ENCODE measurements at places on chromosomes 12 and 14.

GRCh38 chr14:79949906-79950305 is 261.4 kb downstream of the DIO2 start:
- no peak for DNase-seq

DNA sequence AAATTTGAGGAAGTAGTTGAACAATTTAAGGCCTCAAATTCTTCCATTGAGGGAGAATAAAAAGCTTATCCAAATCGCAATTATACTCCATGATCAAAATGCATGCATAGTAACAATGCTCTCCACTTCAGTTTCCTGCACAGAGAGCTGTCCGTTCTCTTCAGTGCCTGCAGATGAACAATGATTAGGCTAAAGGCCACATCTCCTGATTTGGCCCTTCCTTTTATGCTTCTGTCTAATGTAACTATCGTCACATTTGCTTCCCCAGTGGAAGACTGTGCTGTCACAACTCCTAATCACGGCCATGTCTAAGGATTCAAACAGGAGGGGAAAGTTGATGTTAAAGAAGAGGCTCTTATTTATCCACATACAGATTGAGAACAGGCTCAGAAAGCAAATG is 113.6 kb upstream of the NPAS3 start:
- DNase-seq: no peak

GRCh38 chr12:61758661-61759060 is 501.5 kb upstream of the USP15 start:
- no peak for DNase-seq

DNA sequence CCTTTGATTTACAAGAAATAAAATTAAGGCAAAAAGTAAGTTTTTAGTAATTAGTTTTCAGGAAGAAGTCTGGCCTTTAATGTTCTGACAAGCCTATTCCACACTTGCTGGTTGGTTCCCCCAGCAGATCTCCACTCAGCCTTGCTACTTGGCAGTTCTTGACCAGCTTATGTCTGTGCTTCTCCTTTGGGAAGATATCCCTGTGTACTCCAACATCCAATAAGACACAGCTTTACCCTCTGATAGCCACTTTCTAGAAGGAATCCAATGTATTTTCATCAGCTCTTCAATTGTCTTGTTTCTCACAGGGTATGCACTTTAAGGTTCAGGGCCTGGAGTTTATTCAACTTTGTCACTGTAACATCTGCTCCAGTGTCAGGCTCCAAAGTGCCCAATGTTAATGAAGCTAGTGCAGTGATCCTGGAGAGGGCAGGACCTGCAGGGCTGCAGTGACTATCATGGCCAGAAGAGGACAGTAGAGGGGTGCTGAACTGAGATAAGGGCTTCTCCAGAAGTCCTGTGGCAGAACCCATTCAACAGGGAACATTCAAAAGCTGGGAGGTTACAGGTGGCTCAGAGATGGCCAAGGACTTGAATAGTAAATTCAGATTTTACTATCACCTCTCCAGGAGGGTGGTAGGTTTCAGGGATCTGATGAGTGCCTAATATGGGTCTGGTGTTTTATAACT is 22.9 kb downstream of the JKAMP start:
- DNase-seq: no peak

DNA sequence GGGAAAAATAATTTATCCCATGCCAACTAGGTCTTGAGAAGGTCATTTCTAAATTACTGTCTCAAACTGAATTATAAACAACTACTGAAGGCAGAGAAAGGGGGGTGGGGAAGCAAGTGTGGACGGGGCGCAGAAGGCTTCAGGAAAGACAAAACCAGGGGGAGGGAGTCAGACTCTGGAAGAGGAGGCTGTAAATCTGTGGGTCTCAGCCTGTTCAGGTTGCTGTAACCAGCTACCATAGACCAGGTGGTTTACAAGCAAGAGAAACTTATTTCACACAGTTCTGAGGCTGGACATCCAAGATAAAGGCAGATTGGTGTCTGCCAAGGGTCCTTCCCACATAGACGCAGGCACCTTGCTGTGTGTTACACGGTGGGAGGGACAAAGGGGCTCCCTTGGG is 39.9 kb upstream of the FZD10 start:
- no peak for DNase-seq

- no peak for DNase-seq
Measured at GRCh38 chr12:119748497-119748896, 80.6 kb downstream of the PRKAB1 start.

GRCh38 chr12:13379531-13380188 is 183.1 kb downstream of the EMP1 start:
- no peak for DNase-seq

- DNase-seq: peak; percentile 89
Measured at GRCh38 chr12:131608740-131609690, 101.9 kb upstream of the SFSWAP start.

DNA sequence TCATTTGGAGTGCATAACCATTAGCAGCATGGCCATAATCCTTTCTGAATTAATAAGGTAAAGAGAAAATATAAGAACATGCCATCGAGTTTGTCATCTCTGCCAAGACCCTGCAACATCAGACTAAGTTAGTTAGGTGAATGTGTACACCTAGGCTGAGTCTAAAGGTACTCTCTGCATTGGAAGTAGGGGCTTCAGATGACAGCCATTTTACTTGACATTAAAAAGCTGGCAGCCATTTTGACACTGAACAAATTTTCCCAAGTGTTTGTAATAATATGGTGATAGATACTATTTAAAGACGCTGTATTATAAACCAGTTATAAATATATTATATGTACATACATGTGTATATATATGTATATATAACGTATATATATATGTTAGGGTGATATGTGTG is 79.0 kb downstream of the SUDS3 start:
- DNase-seq: no peak

- DNase-seq: no peak
Measured at GRCh38 chr14:98069712-98070171, 1202.3 kb downstream of the BCL11B start.

GRCh38 chr14:75022655-75023054 is 19.9 kb downstream of the EIF2B2 start:
- no peak for DNase-seq

DNA sequence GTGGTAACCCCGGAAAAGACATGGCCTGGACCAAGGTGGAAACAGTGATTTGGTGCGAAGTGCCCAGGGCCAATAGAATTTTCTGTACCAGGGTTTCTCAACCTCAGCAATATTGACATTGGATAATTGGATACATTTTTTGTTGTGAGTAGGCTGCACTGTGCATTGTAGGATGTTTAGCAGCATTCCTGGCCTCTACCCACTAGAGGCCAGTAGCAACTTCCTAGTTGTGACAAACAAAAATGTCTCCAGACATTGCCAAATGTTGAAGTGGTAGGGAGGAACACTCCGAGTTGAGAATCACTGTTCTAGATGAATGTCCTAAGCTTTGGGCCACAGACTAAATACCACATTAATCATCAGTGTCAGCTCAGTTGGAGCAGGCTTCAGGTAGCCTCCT is 6.2 kb upstream of the CGRRF1 start:
- DNase-seq: no peak

DNA sequence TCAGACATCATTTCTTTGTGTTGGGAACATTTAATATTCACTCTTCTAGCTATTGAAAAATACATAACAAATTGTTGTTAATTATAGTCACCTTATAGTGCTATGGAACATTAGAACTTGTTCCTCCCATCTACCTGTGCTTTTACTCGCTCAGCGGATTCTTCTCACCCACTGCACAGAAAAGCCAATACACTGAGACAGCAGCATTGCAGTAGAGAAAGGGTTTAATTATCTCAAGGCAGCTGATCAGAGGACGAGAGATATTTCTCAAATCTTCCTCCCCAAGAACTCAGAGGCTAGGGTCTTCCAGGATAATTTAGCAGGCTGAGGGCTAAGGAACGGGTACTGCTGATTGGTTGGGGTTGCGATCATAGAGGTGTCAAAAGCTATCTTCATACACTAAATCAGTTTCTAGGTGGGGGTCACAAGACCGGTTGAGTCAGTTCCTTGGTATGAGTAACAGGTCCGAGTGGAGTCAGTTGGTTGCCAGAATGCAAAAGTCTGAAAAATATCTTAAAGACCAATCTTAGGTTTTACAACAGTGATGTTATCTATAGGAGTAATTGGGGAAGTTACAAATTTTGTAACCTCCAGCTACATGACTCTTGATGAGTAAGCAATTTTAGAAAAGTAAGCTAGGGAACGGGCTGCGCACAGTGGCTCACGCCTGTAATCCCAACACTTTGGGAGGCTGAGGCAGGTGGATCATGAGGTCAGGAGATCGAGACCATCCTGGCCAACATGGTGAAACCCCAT is 173.1 kb downstream of the FBXL14 start:
- no peak for DNase-seq

- DNase-seq: no peak
Measured at GRCh38 chr14:63672417-63673180, 30.9 kb upstream of the WDR89 start.
